Right renal cortex interstitium (tissue), 3 donors: ENCODE measurements at places on chromosomes 12 and 14. TPM values are rescaled to one million over a fixed set of nuclear protein-coding genes. Genes with fewer than 3 reads are reported as not detected.

DPPA3 gene
- not detected for polyA plus RNA-seq

- no peak for DNase-seq
Observed at GRCh38 chr14:70640938-70641547, 673 bp upstream of the TTC9 start.

DNA sequence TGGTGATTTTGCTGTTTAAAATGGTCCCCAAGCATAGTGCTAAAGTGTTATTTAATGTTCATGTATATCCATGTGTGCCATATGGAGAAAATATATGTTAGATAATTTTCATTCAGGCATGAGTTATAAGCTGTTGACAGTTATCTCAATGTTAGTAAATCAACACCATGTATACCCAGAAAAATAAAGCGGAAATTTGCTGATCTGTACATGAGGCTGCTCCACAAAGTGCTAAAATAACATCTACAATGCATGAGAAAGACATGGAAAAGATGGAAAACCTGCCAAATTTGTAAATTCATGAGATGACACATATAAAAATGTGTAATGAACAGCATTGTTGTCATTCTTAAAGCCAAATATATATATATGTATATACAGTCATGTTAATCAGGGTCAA lies 1199.2 kb downstream of the FSCB start:
- no peak for DNase-seq

DNA sequence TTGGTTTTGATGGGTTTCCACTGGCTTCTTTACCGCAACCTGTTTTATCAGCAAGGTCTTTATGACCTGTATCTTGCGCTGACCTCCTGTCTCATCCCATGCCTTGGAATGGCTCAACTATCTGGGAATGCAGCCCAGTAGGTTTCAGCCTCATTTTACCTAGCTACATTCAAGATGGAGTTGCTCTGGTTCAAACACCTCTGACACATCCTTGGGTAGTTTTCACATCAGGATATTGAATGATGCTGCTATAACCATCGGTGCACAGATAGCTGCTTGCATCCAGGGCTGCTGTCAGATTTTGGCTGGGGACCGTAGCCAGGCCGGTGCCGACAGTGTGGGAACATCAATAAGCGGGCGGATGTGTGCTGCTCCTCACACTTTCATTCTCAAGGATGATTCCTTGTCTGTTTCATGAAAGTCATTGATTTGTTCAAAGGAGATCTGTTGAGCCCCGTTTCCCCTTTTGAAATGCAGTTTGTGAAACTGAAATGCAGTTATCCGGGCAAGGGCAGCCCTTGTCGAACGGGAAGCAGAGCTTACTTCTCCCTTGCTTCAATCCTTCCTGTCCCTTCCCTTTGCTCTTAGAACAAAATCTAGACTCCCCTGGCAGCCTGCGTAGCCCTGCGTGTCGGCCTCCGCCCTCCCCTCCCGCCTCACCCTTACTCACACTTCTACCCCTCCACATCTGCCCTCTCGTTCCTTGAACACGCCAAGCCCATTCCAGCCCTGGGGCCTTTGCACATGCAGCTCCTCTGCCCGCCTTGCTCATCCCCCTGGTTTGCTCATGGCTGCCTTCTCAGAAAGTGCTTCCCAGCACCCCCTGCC lies 49.2 kb upstream of the NCOR2 start:
- DNase-seq: no peak

- no peak for DNase-seq
Observed at GRCh38 chr12:91975891-91976290, 169.8 kb downstream of the BTG1 start.

GRCh38 chr14:65444230-65444629 lies 31.7 kb downstream of the FUT8 start:
- DNase-seq: no peak

DNA sequence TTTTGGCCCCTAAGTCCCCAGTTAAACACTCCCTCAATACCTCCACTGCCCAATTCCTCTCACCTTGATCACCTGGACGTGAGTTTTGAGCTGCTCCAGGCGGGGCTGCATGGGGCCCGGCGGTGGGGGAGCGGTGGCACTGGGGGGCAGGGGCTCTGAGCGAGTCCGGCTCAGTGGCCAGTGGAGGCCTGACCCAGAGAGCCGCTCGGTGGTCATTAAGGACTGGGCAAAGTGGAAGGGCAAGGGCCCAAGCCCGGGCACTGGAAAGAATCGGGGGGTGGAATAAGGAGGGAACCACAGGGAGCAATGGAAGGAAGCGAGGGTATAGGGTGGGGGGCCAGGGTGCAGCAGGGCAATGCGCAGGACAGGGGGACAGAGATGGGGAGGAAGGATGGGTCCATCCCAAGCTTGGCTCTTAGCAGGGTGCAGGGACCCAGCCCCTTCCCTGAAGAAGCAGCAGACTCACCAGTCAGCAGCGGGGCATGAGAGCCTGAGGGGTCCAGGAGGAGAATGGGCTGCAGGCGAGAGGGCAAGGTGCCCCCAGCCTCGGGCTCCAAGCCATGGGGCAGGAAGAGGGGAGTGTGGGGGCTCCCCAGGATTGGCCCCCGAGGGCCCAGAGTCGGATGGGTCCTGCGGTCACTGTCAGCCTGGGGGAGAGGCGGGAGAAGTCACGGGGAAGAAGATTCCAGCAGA lies 22.2 kb downstream of the SLC48A1 start:
- no peak for DNase-seq

- no peak for DNase-seq
Observed at GRCh38 chr14:76901171-76902055, 75.2 kb downstream of the LRRC74A start.

LRP1-AS gene
- polyA plus RNA-seq: not detected

GRCh38 chr12:44750468-44750867 lies 125.6 kb downstream of the NELL2 start:
- no peak for DNase-seq

DNA sequence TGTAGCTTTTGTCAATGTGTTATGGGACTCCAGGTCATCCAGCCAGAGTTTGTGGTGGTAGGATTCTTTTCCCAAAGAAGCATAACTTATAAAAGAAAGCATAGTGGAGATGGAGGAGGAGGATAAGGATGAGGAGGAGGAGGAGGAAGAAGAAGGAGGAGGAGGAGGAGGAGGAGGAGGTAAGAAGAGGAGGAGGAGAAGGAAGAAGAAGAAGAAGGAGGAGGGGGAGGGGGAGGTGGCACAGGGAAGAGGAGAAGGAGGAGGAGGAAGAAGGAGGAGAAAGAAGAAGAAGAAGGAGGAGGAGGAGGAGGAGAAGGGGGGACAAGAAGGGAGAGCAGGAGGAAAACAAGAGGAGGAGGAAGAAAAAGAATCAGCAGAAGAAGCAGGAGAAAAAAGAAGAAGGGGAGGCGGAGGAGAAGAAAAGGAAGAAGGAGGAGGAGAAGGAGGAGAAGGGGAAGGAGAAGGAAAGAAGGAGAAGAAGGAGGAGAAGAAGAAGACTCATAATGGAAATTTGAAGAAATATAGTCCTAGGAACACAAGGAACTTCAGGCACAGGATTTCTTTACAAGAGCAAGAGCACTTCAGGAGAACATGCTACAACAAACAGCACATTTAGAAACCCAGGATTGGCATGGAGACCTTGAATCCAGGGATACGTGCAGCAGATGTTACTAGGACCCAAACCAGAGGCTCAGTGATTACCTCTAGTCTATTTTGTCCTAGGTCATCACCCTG lies 22.6 kb downstream of the TSPAN8 start:
- no peak for DNase-seq

- DNase-seq: no peak
Observed at GRCh38 chr14:71319666-71320065, 412.4 kb downstream of the PCNX1 start.

DNA sequence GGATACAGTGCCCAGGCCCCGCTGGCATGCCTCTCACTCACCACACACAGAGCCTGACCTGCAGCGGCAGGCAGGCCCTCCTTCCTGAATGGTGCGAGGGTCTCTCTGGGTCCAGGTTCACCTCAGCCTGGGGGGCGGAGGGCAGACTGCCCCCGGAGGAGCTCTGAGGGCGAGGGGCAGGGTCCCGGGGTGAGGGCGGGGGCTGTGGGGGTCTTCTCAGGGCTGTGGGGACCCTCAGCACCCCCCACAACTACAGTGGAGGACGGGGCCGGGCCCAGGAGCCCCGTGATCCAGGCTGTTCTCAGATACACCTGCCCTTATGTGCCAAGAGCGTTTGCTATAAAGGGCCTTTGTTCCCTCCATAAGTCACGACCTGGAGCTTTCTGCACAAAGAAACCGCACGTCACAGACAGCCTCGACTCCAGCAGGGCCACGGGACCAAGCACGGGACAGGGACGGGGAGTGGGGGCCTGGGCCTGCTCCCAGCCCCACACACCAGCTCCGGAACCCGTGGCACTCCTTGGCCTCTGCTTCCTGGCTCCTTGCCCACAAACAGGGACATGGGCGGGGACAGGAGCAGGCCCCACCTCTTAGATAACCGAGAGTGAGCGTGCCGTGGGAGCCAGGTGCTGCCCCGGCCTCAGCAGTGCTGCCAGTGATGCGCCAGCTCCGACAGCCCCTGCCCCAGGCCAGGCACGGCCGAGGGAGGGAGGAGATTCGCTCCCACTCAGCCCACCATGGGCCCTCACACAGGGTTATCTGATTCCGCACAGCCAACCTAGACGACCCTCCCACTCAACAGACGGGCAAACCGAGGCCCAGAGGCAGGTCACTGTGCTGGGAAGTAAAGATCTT lies 101.9 kb downstream of the RFLNA start:
- DNase-seq: no peak

GRCh38 chr14:96352708-96353107 lies 10.4 kb downstream of the ATG2B start:
- DNase-seq: no peak
